ENCODE measurements at places on chromosomes 1 and 21.

- no peak for DNase-seq
Observed at GRCh38 chr1:9881838-9882249, 28.2 kb downstream of the CTNNBIP1 start.

- DNase-seq: no peak
Observed at GRCh38 chr1:229888561-229889001, 178.5 kb upstream of the GALNT2 start.

DNA sequence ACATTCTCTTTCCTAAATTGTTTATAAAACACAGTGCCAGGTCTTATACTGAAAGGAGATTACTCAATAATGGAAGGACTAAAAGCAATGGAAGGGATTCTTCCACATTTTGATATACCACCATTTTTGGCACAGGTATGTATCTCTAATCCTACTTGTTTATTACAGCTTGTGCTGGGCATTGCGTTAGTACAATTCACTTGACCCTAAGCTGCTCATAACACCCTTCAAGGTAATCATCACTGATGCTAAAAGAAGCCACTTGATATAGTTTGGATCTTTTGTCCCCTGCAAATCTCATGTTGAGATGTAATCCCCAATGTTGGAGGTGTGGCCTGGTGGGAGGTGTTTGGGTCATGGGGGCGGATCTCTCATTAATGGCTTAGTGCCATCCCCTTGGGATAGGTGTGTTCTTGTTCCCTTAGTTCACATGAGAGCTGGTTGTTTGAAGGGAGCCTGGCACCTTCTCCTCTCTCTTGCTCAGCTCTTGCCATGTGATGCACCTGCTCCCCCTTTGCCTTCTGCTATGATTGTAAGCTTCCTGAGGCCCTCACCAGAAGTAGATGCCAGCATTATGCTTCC lies 71.1 kb downstream of the NIBAN1 start:
- no peak for DNase-seq

- DNase-seq: no peak
Observed at GRCh38 chr21:43884012-43884860, 19.2 kb downstream of the AGPAT3 start.

DNA sequence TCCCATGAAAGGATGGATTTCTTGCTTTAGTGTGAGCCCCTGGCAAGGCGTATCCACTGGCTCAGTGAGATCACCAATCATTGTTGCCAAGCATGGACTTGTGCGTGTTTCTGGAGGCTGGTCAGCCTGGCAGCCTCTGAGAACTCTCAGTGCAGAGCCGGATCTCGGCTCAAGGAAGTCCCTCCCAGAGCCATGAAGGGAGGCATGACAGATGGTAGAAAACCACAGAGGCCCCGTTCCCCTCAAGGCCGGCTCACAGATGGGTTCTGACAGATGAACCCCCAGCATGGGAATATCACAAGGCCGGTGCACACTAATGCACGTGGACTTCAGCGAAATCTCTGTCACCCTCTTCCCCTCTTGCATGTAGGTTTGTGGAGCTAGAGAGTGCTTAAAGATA lies 290.5 kb downstream of the AJAP1 start:
- DNase-seq: no peak

DNA sequence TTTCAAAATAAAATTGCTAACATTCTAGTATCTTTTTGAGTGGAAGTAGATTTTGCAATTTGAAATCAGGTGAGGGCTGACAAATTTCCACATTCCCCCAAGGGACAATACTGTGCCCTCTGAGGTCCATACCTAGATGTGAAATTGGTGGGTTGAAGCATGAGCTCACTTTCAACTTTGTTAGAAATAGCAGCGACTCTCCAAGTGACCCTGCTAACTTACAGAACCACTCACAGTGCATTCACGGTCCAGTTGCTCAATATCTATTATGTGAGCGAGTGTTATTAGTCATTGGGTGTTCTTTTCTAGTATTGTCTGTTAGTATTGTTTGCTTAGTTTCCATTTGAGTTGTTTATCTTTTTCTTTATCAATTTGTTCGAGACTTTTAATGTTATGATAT lies 53.6 kb upstream of the ASB17 start:
- no peak for DNase-seq

DNA sequence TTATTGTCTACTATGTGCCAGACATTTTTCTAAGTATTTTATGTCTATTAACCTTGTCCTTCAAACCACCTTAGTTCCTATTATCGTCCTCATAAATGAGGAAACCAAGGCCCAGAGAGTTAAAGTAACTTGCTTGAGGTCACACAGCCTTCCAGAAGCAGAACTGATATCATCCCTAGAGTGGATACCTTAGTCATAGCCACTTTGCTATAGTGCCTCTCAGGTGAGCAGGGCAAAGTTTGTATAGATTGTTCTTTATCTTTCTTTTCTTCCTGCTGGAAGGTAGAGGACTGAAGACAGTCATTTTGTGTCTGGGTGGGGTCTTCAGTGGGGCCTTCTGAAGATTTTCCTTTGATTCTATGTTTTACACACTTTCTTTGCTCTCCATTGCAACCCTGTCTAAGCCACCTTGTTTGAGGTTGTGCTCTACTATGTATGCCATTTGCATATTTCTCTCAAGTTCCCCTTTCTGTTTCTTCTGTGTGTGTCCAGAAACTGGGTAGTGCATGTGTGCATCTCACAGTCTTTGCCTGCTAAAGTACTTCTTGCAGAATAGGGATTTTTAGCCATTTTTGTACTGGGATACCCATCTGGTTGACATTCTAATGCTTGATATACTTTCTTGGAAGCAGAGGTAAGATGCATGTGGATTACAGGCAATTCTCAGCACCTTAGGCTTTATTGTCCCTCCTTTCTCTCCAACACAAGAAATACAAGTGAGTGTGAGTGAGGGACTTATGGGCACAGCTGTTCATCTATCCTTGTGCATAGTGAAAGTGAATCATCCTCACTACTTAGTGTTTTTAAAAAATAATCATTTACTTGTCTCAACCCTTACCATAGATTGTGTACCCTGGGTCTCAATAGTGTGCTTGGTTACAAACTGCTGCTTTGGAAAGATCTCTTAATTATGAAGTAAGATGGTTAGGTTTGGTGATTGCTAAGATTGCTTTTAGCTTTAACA lies 207.6 kb upstream of the HMCN1 start:
- no peak for DNase-seq

GRCh38 chr1:151267760-151268159 lies 13.2 kb downstream of the PSMD4 start:
- no peak for DNase-seq

DNA sequence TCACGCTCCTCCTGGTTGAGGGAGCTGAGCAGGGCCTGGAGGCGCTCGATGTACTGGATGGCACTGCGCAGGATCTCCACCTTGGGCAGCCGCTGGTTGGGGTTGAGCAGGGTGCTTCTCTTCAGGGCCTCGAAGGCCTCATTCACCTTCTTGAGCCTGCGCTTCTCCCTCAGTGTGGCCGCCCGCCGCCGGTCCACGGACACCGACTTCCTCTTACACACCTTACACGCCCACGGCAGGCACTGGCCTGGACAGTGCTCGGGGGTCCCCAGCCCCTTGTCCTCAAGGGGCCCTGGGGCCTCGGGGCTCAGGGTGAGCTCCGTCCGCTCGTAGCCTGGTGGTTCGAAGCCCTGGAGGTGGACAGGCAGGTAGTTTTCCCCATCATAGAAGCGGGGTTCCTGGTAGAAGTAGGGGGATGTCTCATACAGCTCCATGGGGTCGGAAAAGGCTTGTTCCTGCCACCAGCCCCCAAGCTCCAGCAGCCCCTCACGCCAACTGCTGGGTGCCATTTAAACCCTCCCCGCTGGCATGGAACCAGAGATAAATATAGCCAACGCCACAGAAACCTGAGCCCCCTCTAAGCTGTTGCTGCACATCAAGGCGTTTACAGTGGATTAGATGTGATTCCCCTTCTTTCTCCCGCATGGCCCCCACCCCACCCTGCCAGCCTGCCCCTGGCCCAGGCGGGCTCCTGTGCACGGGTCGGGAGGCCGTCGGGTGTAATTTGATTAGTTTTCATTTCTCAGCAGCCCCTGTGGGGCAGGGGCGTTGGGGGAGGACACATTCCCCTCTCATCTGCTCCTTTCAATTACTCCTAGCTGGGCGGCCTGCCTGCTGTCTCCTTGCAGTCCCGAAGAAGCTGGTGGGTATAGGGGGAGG lies at the start of gene MYOG:
Gene MYOG, minus strand, starts transcription at position 485 of the 879 bp plus-strand sequence. Its CDS starts 51 bp downstream, at position 434.
- no peak for DNase-seq

DNA sequence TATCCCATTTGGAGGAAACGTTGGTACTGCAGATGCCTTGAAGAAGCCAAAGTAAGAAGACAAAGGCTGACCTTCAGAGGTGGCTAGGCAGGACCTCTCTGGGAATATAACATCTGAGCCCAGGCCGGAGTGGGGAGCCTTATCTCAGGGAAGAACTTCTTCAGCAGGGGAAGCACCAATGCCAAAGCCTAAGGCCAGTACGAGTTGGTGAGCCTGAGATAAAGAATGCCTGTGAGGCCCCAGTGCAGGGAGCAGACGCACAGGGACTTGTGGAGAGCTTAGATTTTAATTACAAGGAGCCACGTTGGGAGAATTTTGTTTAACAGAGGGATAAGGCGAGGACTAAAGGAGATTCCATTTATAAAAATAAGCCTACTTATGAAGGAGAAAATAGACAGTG lies 468.8 kb upstream of the RUNX1 start:
- DNase-seq: no peak

- DNase-seq: no peak
Observed at GRCh38 chr1:115179397-115180079, 90.2 kb upstream of the TSPAN2 start.

DNA sequence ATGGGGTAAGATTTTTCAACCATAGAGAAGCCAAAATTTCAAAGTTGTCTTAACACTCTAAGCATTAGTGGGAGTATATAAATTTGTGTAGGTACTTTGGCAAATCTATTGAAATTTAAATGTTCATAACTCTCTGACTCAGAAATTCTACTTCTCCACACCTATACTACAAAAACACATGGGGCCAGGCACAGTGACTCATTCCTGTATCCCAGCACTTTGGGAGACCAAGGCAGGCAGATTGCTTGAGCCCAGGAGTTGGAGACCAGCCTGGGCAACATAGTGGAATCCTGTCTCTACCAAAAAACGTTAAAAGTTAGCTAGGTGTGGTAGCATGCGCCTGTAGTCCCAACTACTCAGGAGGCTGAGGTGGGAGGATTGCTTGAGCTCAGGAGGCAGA lies 41.3 kb upstream of the RAVER2 start:
- no peak for DNase-seq

DNA sequence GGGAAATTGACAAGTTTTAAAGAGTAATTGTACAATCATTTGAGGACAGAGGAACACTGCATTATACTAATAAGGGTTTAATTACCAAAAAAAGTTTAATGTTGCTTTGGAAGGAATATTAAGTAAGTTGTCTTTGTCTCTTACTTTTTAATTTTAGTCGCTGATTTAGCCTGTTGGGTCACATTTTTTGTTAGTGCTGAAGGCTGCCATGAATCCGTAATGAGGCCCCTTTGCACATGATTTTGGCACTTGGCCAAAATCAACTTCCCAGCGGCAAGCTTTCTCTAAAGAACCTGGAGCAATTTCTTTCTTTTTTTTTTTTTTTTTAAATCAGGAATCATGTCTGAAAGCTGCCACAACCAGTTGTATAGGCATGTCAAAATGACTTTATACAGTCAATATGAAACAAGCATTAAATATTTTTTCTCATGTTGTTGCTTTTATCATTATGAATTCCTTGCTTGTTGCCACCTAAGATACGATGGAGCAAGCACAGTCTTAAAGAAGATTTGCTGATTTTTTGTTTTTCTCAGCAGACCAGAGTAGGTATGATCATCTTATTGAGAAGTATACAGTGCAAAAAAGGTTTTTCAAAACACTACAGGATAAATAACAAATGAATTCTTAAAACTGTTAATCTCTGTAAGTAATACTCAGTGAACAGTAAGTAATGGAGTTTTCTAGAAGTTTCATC lies 690.4 kb downstream of the USP25 start:
- no peak for DNase-seq

- no peak for DNase-seq
Observed at GRCh38 chr1:117453958-117454357, 86.7 kb downstream of the MAN1A2 start.

GRCh38 chr1:166695115-166695514 lies 144.2 kb upstream of the POGK start:
- no peak for DNase-seq

DNA sequence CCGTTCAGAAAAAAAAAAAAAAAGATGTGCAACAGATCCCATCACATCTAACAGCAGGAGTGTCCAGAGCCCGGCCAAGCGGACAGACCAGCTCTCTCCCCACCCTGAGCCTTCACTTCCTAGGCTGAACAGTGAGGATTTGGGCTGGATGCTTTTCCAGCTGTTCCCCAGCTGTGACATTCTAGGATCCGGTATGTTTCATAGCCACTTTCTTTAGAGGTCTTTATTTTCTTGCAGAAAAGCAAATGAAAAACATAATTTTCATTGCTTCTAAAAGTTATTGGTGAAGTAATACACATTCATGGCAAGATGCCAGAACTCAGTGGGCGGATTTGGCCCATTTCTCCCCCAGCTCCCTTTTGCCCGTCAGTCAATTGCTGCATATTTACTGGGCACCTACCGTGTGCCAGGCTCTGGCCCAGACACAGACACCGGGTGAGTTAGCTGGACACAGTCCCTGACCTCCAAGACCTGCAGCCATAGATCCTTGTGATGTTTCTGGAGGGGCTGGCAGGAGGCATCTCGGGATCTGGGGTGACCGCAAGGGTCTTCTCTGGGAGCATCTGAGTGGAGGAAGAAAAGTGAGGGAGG lies 213.7 kb upstream of the VAMP3 start:
- no peak for DNase-seq

GRCh38 chr1:152111515-152111968 lies 3.7 kb downstream of the TCHH start:
- DNase-seq: no peak

GRCh38 chr1:244296003-244296402 lies 155.7 kb downstream of the ADSS2 start:
- DNase-seq: no peak

- DNase-seq: no peak
Observed at GRCh38 chr1:208766832-208767231, 522.6 kb upstream of the PLXNA2 start.

DNA sequence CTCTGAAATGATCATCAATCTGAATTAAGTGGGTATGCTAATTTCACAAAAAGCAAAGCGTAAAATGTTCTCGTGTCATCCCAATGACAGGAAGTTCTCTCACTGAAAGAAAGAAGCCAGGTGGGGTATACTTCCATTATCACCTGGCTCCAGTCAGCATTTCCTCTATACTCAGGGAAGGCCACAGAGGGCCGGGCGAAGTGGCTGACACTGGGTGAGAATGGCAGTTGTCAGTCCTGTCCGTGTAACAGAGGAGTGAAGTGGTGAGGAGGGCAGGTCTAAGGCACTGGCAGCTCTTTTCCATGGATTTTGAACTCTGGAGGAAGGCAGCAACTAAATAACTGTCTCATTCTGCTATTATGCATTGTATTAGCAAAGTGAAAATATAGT lies 60.4 kb downstream of the CAPN2 start:
- DNase-seq: no peak

DNA sequence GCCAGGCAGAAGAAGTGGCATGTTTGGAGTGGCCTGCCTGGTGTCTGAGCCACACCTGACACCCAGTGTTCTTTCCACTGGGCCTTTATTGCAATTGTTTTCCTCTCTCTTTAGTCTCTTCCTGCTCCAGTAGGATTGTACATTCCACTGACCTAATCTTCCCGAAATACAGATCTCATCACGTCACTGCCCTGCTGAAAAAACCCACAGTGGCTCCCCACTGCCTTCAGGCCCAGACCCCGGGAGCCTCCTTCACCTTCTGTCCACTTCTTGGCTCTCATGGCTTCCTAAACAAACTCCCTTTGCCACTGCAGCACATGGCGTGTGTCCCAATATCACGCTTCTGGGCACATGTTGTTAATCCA lies 25.3 kb upstream of the ATP5PO start:
- no peak for DNase-seq
